ENCODE measurements at places on chromosomes 7 and 10. TPM values are rescaled to one million over a fixed set of nuclear protein-coding genes. Genes with fewer than 3 reads are reported as not detected.

Gene FAM131B
- total RNA-seq, result 4.0 TPM

Gene STAG3
- total RNA-seq, result 0.88 TPM

Gene TMEM176A
- not detected for total RNA-seq

Gene SYNPO2L
- 0.42 TPM for total RNA-seq
